Activated CD4-positive, alpha-beta T cell treated with anti-CD3 and anti-CD28 coated beads, Interleukin-2, amount 50 U/mL, for 4 hours (primary cell): ENCODE measurements at places on chromosomes 4 and X.

DNA sequence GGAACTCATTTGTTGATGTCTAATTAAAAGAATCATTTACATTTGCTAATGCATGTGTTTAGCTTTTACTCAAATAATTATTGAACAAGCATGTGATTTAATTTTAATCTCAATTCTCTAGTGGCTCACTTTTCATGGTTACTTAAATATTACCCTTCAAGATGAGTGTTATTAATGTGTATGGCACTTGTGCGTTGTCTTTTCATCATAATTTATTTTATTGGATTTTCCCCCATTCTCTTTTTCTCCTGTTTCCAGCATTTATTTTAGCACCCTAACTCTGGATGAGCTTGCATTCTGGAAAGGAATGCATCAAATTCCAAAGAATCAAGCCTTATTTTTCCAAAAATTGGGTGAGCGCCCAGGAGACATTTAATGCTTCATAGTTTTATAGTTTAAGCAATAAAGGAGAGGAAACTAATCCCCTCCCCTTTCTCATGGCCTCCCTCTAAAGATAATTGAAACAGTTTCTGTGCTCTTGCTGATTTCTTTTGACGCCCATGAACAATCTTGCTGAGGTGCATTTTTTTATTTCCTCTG lies 191.1 kb upstream of the FAT4 start:
- DNase-seq, result no peak

DNA sequence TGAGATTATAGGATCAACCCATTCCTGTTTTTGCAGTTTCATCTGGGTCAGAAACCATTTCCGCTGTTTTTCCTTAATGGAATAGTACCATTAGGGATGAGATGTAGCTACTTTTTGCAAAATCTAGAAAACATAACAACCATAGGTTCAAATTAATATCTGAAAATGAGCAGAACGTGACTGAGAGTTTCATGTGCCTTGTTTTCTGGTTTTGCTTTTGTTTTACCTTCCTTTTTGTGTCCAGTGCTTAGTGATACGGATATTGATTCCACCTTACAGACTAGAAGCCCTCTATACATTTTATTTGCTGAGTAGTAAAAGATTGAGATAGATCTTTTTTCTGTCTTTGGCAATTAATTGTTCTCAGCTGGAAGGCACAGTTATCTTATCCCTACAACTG lies 46.5 kb downstream of the SNX25 start:
- DNase-seq, result no peak

DNA sequence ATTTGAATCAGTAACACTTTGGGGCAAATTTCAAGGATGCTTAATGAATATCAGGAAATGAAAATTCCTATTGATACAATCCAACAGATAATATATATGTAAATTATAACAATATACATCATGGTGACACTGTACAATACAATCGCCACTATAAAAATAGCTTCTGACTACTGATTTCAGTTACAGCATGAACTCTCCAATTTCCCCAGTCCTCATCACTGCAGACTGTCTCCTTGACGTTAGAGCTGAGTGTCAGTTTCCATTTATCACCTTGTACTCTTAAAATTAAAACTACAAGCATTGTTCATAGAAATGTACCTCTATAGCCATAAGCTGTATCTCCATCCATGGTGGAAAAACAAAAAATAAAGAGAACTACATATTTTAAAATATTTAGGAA lies 23.4 kb downstream of the TBC1D9 start:
- no peak for DNase-seq

GRCh38 chr4:102696758-102697157 lies 64.0 kb downstream of the MANBA start:
- no peak for DNase-seq

DNA sequence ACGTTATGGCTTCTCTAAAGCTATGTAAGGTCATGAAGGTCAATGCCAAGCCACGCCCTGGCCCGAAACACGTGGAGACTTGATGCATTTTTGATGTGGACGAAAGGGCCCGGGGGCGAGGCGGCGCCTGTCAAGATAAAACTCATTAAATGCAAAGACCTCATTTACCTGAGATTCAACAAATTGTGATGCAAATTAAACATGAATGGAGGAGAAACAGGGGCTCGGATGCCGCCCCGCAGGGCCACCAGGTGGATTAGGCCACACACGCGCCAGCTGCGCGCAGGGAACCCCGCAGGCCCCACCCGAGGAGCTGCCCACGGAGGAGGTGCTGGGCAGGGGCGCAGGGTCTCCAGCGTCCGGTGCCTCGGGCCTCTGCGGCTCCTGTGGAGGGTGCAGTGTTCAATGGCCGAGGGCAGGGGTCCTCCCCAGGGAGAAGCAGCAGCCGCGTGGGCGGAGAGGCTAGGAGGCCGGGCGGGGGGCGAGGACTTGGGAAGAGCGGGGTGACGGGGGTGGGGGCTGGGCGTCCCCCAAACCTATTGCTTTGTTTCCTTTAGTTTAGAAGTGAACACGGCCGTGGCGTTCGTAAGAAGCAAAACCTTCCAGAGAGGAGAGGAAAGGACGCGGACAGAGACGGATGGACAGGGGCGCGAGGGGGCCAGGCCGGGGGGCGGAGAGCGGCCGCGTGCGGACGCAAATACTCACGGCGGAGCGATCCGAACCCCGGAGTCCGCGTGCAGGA lies 40.4 kb downstream of the CPLX1 start:
- DNase-seq, result no peak

DNA sequence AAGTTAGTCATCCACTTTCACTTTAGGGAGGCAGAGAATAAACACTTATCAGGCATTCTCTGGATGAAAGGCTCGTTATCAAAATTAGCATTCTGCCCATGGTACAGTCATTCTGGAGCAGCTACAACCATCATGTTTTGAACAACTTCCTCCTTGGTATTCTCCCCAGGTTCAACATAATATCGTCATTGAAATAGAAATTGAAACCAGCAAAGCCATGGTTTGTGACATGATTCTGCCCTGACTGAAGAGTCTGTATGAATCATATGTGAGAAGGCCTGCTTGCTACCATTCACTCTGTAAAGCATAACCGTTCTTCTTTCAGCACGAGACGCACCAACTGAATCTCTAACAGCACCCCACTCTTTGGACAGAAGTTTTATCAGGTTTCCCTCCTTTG lies 127.5 kb upstream of the RADX start:
- DNase-seq, result no peak

DNA sequence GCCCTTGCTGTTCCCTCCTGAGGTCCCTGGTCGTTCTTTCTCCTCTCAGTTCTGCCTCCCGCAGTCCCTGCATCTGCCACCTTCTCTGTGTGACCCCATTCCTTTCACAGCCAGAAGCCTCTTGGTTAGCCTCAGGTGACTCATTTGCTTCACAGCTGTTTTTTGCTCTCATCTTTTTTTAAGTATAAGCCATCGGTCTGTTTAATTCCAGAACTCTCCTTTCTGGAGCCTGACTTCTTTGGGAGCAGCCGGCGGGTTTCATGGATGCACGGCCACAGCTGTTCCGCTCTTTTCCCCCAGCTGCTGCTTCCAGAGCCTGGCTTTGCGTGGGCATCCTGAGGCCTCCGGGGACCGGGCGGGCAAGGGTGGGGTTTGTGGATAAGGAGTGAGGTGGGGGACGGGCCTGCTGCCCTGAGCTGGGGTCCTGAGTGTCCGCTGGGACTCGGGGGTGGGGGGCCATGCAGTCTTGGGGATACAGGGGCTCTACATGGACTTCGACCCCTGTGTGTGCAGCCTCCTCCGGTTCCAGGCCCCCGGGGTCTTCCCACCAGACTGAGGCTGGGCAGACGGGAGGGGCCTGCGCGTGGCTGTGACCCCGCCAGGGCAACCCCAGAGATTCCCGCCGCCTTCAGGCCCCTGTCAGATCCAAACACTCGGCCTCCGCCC lies 46.7 kb downstream of the PCGF3 start:
- DNase-seq, result no peak

DNA sequence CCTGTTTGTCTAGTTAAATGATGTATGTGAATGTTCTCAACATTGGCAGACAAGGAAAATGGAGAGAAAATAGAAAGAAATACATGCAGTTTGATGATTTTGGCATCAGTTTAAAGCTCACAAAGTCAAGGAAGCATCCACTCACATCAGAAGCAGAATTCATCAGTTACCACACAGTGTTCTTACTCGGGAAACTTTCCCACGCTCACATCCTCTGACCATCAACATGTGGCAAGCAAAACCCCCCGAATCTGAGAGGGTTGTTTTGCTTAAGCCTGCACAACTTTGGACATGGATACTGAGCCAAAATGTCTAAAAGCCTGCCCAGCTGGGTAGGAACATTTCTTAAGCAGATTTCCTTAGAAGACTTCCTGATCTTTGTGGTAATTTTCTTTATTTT lies 407.6 kb downstream of the ANKRD50 start:
- DNase-seq, result no peak

- DNase-seq, result no peak
These were observed 25.5 kb downstream of the PRMT9 start for GRCh38 chr4:147658501-147658900.

GRCh38 chrX:32195611-32196010 lies 1015.7 kb downstream of the DMD start:
- DNase-seq, result no peak

GRCh38 chr4:74631338-74631737 lies 163.0 kb downstream of the BTC start:
- DNase-seq, result no peak

DNA sequence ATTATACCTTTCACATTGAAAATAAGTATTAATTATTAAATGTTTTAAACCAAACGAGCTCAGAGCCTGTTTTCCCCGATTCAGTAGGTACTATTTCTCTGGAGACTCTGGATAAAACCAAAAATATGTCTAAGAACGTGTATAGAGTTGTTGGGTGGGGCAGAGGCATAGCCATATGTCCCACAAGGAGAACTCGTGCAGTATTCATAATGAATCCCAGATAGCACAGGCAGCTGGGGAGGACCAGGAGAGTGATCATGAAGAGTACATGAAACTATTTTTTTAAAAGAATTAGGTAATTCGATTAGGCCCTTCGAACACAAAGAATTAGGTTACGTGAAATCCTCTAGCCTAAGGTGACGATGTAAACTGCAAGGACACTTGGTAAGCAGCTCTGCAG lies 76.1 kb downstream of the CLDN22 start:
- no peak for DNase-seq

- no peak for DNase-seq
These were observed 10.1 kb downstream of the NLRP2B start for GRCh38 chrX:57669961-57670360.

DNA sequence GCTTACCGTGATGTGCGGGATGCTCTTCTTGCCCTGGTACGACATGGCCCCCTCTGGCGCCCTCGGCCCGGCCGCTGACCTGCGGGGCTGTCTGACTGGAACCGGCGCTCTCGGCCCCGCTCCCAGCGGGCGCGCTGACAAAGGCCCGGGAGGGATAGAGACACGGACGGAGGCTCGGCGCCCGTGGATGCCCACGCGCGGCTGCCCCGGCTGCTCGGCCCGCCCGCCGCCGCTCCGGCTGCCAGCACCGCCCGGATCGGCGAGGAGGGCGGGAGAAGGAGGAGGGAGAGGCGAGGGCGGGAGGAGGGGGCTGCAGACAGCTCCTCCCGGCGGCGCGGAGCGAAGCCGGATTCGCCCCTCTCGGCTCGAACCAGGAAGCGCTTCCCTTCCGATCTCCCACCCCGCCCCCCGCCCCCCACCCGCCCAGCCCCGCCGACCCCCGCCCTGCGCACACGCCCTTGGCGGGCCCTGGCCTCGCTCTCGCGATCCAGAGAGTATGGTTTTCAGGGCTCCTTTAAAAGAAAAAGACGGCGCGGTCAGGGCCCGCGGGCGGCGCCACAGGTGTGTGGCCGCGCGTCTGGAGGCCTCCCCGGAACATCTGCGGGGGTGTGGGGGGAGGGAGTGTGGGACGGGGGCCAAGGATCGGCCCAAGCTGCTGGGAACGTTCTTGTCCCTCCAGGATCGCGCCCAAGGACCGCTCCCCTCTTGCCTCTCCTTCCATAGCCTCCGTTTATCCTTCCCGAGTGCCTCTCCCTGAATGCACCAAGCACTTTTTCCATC lies 4.5 kb downstream of the CRMP1 start:
- no peak for DNase-seq

DNA sequence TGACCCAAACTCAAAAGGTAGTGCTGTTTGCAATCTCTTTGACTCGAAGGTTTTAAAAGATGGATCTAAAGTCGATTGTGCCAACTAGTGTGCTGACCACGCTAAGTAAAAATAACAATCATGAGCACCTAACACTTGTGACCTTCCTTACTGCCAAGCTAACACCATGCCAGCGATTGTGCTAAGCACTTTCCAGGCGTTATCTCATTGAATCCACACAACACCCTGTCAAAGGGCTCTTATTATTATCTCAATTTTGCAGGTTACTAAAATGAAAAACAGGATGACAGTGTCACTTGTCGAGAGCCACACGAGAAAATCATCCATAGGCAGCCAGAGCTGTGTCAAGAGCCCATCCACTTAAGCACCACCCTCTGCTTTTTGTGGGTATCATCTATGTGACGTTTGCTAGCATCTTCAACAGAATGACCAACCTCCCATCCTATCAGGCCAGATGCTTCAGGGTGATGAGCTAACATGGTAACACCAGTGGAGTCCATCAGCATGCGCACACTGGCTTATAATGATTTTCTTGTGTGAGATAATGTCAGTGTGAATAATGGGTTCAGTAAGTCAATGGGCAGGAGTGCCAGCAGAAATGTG lies 893 bp upstream of the GAB3 start:
- no peak for DNase-seq

GRCh38 chrX:93868289-93868965 lies 194.4 kb downstream of the FAM133A start:
- no peak for DNase-seq

DNA sequence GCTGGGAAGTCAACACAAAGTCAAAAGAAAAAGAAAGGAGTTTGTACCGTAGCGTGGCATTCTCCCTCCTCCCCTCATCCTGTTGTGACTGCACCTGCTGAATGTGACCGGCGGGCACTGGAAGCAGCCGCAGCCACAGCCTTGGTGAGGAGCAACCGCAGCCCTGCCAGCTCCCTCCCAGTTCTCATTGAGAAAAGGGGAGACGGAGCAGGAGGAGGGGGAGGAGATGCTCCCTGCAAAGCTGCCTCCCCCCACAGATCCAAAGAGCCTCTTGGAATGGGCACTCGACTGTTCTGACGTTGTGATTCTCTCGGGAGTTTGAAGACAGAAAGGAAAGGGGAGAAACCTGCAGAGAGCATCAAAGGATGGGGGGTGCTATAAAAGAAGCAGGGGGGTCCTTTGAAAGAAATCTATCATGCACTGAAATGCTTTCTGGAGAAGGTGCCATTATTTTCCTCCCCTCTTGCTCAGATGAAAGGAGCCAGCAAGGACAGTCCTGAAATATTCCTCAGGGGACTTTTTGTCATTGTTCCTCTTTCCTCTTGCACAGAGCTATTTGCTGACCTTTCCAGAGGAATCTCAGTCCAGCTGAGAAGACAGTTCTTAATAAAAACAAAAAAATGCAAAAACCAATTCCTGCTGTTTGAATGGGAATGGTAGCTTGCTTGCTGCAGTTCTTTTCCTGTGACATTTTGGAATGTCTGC lies 429.7 kb downstream of the MAPK10 start:
- DNase-seq, result no peak

- no peak for DNase-seq
These were observed 11.7 kb downstream of the COQ2 start for GRCh38 chr4:83272900-83273299.

- DNase-seq, result peak; percentile 41
These were observed 20.5 kb downstream of the SEL1L3 start for GRCh38 chr4:25842229-25842845.

GRCh38 chr4:74640111-74640903 lies 154.0 kb downstream of the BTC start:
- DNase-seq, result no peak
